ENCODE measurements at places on chromosomes 2 and 18.
A peak's percentile ranks its signal among the peaks of the same experiment; 100 is the strongest.

- DNase-seq, result peak; percentile 36
Observed at GRCh38 chr2:231613331-231613662, 20.6 kb downstream of the TEX44 start.

DNA sequence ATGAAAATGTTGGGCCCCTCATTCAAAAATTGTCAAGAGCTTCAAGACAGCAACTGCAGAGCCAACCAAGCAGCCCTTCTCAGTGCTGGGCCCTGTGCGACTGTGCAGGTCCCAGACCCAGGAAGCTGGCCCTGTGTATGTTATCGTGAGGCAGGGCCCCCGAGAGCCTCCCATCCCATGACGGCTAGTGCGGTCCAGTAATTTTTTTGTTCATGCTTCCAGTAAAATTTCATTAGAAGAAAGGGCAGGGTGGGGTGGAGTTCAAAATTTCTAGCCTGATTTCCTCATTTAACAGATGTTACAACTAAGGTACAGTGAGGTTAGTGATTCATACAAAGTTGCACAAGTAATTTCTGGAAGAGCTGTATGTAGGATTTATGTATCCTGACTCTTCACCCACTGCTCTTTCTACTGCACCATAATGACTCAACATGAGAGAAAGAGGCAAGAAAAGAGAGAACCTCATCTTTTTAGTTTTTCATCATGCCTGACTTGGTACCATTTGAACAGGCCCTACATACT, 105.5 kb downstream of the ZEB2 start:
- DNase-seq, result peak; percentile 95

DNA sequence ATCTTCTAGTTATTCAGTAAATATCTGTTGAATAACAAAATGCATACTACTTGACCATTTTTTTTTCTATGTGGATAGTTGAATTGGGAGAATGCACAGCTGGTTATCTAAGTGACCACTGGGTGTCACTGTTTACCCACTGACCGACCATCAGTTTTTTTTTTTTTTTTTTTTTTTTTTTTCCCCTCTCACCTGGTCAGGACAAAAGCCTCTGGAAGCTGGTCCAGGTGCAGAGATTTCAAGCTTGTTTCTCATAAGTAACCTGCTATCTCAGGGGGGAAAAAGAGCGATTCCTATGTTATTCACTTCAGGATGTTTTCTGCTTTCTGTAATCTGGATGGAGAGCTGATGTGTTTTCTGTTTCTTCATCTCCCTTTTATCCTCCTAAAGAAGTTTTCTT, 256.0 kb downstream of the DCDC2C start:
- peak; percentile 11 for DNase-seq

DNA sequence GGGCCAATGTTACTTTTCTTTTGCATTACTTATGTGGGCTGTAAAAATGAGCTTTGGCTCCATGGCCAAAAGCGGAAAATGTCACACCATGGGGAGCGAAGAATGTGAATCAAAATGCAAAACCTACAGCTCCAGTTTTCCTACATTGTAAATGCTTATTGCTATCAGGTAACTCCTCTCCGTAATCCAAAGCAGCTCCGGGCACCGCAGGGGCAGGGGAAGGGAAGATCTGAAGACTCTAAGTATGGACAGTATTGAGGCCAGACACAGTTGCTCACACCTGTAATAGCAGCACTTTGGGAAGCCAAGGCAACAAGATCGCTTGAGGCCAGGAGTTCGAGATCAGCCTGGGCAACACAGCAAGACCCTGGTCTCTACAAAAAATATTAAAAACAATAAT, 7.1 kb upstream of the AGFG1 start:
- no peak for DNase-seq

- DNase-seq, result peak; percentile 77
Observed at GRCh38 chr2:162221064-162221463, 22.2 kb downstream of the FAP start.

All from fibroblast of the aortic adventitia (primary cell).